Activated CD4-positive, alpha-beta T cell treated with anti-CD3 and anti-CD28 coated beads, Interleukin-2, amount 50 U/mL, for 24 hours (primary cell): ENCODE measurements at places on chromosomes 2 and 18.

GRCh38 chr2:237686659-237687136, 59.3 kb downstream of the LRRFIP1 start:
- DNase-seq: no peak

GRCh38 chr2:64608867-64609226, 44.9 kb downstream of the SERTAD2 start:
- DNase-seq: no peak

- DNase-seq: no peak
Measured at GRCh38 chr2:38836791-38837190, 38.9 kb downstream of the DHX57 start.

- no peak for DNase-seq
Measured at GRCh38 chr18:26960911-26961310, 95.4 kb upstream of the AQP4 start.

- DNase-seq: no peak
Measured at GRCh38 chr18:77547757-77548156, 298.1 kb downstream of the GALR1 start.

- DNase-seq: no peak
Measured at GRCh38 chr2:165191096-165191728, 12.6 kb downstream of the SCN3A start.

GRCh38 chr2:26764078-26764887, at the start of gene SLC35F6:
SLC35F6 (plus strand) TSS chr2:26764284; CDS start chr2:26764350, 66 bp downstream.
- DNase-seq: peak; percentile 68

GRCh38 chr2:119480718-119481142, 43.6 kb downstream of the SCTR start:
- DNase-seq: no peak

DNA sequence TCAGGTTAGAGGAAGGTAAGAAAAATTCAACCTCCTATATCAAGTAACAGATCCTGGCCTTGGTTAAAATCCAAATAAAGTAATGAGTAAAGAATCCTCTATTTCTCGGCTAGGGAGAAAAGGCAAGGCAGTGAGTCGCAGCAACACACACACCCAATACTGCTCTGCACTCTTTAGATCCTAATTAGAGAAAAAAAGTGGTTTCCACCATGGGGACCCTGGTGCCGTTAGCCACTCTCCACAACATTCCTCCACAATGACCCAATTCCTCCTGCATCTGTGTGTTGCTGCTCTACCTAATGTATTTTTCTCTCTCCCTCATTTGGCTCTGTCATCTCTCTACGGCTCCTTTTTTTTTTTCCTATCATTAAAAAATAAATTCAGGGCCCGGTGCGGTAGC, 462.7 kb downstream of the METTL4 start:
- no peak for DNase-seq

- peak; percentile 99 for DNase-seq
Measured at GRCh38 chr18:67516539-67517443, at the start of gene DSEL. DSEL (minus strand) TSS chr18:67516720; CDS start chr18:67514608, 2,112 bp downstream.

- DNase-seq: no peak
Measured at GRCh38 chr2:159030674-159031380, 62.4 kb downstream of the TANC1 start.

DNA sequence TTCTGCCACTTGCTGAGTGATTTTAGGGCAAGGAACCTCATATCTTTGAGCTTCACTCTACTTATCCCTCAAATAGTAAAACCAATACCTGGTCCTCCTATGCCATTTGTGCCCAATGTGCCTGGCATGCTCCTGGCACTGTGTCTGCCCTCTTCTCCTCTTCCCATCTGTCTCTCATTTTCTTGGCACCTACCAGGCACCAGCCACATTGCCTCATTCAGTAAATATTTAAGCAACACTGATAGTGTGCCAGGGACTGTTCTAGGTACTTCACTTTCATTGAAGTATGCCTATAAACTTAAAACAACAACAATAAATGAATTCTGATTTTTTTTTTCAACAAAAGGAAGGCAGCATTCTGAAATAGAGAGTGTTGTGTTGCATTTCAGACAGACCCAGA, 15.1 kb upstream of the BOD1L2 start:
- no peak for DNase-seq

- DNase-seq: no peak
Measured at GRCh38 chr18:22613058-22613690, 195.5 kb upstream of the CTAGE1 start.

DNA sequence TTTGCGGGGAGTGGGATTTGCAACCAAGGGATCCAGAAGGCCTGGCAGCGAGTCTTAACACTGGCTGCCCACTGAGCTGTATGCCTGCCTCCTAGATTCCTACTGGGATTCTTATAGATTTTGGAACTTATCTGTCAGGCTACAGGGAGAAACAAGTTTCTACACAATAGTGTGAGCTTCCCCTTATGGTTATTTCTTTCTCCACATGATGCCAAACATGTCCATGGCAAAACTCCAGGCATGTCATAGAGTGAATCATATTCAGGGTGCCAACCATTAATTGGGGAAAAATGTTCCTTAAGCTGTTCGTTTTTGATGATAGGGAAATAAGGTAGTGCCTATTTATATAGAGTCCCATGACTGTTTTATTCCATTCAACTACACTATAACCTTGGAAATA, 1185.2 kb upstream of the CELF4 start:
- DNase-seq: no peak

- peak; percentile 4 for DNase-seq
Measured at GRCh38 chr2:172639823-172640222, 83.9 kb downstream of the PDK1 start.

GRCh38 chr18:34219651-34220050, 5.1 kb downstream of the NOL4 start:
- DNase-seq: no peak

GRCh38 chr2:46284796-46285195, 12.4 kb upstream of the EPAS1 start:
- DNase-seq: no peak

DNA sequence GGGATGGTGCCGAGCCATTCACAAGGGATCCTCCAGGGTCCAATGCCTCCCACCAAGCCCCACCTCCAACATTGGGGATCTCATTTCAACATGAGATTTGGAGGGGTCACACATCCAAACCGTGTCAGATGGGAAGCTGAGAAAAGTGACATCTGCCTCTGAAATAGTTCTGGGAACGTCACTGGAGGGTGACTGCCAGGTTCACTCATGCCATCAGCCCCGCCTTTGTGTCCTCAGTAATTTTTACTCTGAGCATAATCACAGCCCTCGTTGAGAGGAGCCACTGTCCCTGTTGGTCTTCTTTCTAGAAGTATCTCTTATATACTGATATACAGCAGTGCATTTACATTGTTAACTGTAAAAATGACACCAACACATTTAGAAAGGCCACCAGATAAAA, 67.4 kb downstream of the KLHL29 start:
- DNase-seq: no peak

DNA sequence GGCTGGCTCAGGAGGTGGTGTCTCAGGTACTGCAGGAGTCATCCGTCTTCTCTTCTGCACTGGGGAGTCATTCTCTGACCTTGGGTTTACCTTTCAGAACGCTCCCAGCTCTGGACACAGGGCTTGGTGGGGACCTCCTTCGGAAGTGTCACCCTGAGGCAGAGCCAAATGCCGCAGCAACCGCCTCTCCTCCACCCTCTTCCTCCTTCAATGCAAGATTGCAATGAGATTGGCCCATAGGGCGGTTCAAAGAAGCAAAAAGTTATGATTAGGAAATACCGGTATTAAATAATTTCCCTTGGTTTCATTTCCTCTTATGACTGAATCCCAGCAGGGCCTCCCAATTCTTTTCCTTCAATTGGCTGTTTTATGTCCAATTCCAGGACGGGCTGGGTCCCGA, 178.8 kb downstream of the ACKR3 start:
- no peak for DNase-seq

DNA sequence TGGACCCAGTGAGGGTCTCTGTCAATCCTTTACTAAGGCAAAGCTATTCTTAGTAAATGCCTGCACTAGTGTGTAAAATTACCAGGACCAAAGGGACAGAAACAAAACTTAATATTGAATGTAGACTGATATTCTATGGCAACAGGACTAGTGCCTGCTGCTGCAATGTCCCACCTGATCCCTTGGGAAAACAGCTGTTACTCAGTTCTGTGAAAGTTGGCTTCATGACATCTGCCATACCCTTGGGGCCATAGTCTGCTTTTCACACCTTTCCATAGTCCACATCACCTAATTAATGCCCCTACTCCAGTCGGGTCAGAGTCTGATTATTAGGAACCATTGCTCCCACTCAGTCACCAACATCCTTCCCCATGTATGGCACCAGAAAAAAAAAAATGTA, 14.5 kb downstream of the DNAJC27 start:
- no peak for DNase-seq

DNA sequence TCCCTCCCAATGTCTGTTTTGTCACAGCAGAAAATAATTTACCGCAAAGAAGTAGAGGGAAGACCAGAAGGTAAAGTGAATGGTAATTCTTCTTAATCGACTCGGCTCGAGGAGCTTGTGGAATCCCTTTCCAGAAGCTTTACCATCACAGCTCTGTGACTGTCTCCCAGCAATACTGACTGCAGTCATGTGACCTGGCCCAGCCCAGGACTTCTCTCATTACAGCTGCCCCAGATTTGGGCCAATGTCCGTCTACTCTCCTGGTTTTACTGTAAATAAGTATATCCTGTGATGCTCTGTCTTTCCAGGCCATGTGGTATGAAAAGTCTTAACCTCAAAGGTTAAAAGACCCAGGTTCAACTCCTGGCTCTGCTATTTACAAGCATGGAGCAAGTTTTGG, 18.9 kb upstream of the ELOA2 start:
- DNase-seq: no peak

DNA sequence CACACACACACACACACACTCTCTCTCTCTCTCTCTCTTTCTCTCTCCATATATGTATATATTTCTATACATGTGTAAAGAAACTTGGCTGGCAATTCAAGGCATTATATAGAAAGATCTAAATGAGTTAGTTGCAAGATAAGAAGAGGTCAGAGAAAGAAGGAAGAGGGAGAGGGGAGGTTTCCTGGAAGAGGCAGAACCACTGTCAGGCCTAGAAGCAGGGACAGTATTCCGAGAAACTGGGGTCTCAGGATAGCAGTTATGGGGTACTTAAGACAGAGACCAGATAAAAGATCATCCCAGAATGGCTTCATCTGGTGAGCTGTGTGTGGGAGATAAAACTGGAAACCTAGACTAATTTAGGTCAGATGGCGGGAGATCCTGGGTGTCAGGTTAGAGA, 180.8 kb downstream of the CAMKMT start:
- no peak for DNase-seq

GRCh38 chr2:30580391-30580790, 133.3 kb downstream of the LCLAT1 start:
- no peak for DNase-seq

DNA sequence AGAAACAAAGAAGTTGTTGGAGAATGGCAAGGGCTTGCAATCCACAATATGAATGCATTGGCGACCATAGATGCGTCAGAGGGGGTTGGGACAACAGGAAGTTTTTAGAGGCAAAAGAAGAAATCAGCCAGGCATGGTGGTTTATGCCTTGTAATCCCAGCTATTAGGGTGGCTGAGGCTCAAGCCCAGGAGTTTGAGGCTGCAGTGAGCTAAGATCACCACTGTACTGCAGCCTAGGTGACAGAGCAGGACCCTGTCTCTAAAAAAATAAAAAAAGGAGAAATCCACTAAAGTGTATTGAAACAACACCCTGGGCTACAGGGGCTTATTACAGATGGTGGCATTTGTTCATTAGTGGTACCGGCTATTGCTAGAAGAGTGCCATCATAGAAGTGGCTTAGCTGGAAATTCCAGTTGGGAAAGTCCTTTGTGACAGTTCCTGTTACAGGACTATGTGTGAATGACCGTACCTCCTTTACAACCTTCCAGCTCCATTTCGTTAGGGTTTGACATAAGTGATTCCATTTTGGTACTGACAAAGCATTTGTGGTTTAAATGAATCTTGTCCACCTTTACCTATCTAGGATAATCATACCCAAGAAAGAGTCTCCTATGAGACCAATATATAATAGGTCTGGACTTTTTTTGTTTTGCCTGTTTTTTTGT, 10.7 kb upstream of the WDSUB1 start:
- DNase-seq: no peak

- DNase-seq: no peak
Measured at GRCh38 chr2:232338759-232339106, 39.8 kb upstream of the ALPP start.

- no peak for DNase-seq
Measured at GRCh38 chr18:75124551-75124950, 84.4 kb downstream of the PTGR3 start.

GRCh38 chr2:26721115-26722032, 28.9 kb downstream of the KCNK3 start:
- DNase-seq: no peak

DNA sequence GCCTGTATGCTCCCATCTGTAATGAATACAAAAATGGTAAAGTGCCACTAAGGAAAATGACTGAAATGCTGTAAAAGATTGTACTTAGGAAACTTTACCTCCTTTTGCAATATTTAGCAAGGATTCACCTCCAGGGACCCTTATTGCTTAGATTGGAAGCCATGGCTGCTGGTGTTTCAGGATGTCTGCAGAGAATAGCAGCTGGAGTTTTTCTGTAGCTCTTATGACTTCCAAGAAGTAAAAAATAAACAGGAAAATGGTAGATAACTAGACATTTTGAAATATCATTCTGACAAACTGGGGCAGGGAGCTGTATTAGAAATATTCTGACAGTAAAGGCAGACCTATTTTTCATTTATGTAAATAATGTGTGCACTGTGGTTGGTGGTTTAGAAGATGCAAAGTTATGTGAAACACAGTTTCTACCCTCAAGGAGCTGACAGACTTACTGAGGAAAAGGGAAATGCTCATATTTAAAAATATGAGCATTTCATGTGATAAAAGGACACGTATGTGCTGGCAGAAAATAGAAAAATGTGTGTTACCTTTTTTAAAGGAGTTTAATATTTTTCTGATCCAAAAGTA, 224.9 kb upstream of the BOD1L2 start:
- no peak for DNase-seq

- no peak for DNase-seq
Measured at GRCh38 chr18:13237073-13237472, 18.5 kb downstream of the LDLRAD4 start.

GRCh38 chr2:25145803-25146202, 22.6 kb downstream of the POMC start:
- no peak for DNase-seq

DNA sequence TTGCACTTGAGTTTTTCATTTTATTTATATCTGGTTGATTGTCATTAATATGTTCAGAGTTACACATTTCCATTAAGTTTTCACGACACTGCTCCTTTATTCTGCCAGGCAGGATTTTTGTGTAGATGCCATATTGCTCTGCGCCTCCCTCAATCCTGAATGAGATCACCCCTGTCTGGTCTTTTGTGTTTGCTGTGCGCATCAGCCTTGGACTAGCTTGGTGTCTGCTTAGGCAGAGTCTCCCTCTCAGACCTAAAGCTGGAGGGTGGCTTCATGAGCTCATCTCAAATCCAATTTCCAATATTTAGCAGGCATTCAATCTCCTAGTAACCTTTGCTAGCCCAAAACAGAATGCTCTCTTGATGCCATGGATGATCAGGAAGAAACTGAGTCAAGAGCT, 137.4 kb downstream of the SMAD7 start:
- DNase-seq: no peak
